ENCODE measurements at places on chromosomes 7 and 10. TPM values are rescaled to one million over a fixed set of nuclear protein-coding genes. Genes with fewer than 3 reads are reported as not detected.

The MMS19 gene
- total RNA-seq, result 80.6 TPM

The DUS4L gene
- 11.4 TPM for total RNA-seq

The DOCK4 gene
- total RNA-seq, result 28.8 TPM

The MGAM2 gene
- 1.2 TPM for total RNA-seq

The AMPH gene
- total RNA-seq, result 1.9 TPM

The ADAM22 gene
- total RNA-seq, result 15.8 TPM

DNA sequence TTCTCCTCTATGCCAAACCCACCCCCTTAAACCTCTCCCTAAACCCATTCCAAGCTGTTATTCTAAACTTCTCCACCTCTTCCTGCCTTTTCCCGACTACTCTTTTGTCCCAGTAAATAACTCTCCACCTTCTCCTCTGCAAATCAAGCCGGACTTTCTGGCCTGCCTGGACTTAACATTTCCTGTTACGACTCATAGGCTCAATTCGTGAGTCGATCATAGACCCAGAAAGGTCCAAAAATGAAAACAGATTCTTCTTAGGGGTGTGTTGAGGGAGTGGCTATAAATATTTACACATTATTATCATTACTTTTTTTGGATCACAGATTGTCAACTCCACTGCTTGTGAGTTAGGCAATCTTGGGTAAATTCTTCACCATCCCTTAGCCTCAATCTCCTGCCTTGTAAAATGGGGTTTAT lies 59.0 kb upstream of the HABP2 start:
- H3K4me1 ChIP-seq, result peaks cover 14% of the 10 kb centered on the region
- H3K36me3 ChIP-seq, result no peaks in the 10 kb centered on the region
- H3K27ac ChIP-seq, result no peak overlapping the region
- H3K4me3 ChIP-seq, result no peak overlapping the region

DNA sequence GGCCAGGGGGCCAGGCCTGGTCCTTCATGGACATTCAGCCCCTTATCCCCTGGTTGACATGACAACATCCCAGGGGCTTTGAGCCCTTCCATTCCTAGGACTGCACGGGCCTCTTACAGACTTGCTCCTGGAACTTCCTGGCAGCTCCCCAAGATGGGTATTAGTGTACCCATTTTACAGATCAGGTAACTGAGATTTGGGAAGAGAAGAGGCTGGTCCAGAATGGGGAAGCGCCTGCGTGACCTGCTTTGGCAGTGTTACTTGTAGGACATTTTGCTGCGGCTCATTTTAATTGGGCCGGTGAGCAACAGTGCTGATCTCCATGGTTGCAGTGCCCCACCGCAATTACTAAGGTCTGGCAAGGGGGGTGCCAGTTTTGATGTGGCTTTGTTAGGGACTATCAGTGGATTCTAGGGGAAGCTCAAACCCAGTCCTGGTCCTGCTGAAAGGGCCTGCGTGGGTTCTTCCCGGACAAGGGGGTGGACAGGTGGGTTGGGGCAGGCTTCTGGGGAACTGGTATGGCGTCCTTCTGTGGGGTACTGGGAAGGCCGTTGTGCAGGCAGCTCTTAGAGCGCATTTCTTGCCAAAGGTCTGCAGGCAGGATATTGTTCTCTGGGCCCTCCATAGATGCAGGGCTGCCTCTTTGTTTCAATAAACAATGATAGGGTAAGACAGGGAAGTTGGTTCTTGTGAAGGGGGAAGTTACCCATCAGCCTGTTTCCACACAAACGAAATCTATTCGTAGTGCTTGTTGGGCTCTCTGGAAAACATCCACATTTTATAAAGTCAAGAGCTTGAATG lies 137.6 kb downstream of the RGS10 start:
- H3K27me3 ChIP-seq, result no peaks in the 10 kb centered on the region
- H3K27ac ChIP-seq, result peak overlapping the region; percentile 79
- no peak overlapping the region for H3K4me3 ChIP-seq
- DNase-seq, result no peak

GRCh38 chr7:141074162-141074991 lies 513 bp downstream of the TMEM178B start:
- H3K27ac ChIP-seq, result peak overlapping the region; percentile 23
- DNase-seq, result peak; percentile 29
- H3K36me3 ChIP-seq, result no peaks in the 10 kb centered on the region
- H3K4me1 ChIP-seq, result peaks cover 11% of the 10 kb centered on the region
- H3K27me3 ChIP-seq, result peaks cover 38% of the 10 kb centered on the region

DNA sequence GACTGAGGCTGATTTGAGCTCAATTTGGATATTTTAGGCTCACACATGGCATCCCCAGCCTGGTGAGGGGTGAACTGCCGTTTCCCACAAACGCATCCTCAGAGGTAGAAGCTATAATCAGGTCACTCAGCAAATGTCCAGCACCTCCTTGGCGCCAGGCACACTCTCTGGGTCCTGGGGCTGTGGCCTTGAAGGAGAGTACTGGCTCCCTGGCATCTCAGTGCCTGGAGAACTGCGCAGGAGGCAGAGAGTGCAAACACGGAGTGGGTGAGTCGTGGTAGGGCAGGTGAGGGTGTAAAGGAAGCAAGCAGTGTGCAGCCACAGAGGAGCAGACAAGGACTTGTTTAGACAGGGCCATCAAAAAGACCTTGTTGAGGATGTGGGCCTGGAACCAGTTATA lies 224.0 kb upstream of the ZNF32 start:
- H3K4me3 ChIP-seq, result no peak overlapping the region
- no peaks in the 10 kb centered on the region for H3K36me3 ChIP-seq
- H3K27ac ChIP-seq, result no peak overlapping the region
- DNase-seq, result no peak
- no peaks in the 10 kb centered on the region for H3K4me1 ChIP-seq

- H3K27ac ChIP-seq, result no peak overlapping the region
- H3K27me3 ChIP-seq, result no peaks in the 10 kb centered on the region
- no peak for DNase-seq
- H3K4me3 ChIP-seq, result no peak overlapping the region
- no peaks in the 10 kb centered on the region for H3K36me3 ChIP-seq
These were observed 159.8 kb downstream of the MAGI2 start for GRCh38 chr7:79293655-79294142.

DNA sequence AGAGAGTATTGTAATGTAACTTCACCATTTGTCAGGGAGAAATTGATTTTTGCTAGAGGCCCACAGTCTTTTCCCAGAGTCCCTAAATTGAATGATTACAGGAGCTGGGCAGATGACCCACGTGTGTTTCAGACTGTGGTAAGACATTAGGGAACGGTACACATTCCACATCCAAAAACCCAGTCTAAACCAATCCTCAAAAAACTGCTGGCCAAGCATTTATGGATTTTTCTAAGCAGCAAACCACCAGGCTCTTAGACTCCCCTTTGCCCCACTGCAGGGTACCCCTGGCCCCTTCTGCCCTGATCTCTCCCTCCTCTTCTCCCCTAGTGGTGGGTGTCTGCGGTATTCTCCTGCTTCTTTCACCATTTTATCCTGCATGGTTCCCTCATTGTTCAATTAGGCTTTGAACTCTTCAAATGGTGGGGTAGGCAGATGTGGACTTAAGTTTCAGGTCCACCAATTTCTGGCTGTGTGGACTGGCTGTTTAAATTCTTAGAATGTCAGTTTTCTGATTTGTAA lies 135.5 kb upstream of the SORCS3 start:
- no peak overlapping the region for H3K4me3 ChIP-seq
- H3K36me3 ChIP-seq, result no peaks in the 10 kb centered on the region
- no peak overlapping the region for H3K27ac ChIP-seq
- H3K4me1 ChIP-seq, result no peaks in the 10 kb centered on the region
- peaks cover 12% of the 10 kb centered on the region for H3K27me3 ChIP-seq

DNA sequence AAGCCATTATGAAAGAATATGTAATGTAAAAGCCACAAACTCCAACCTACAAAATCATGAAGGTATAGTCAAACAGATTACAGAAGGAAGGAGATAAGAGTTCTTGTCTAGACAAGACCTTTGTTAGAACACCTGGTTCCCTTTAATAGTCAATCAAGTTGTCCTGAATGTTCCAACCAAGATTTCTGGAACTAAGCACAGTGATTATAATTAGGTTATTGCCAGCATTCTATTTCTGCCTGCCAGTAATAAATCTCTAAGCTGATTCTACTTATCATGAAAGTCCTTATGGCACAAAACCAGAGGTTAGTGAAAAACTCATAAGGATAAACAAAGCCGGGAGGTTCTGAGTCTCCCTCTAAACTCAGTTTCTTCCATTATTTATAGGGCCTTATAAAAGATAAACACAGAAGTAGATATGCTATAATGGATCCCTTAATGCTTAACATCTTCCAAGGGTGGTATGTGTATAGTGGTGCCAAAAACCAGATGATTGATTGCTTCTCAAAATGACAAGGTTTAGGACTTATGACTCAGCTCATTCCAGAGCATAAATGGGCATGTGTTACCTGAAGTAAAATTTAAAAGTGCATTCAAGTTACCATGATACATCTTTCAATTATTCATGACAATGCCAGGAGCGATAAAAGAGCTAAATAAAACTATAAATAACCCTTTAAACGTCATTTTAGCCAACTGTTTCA lies 237.2 kb downstream of the CSTF2T start:
- H3K27ac ChIP-seq, result no peak overlapping the region
- H3K4me3 ChIP-seq, result no peak overlapping the region
- no peak for DNase-seq
- H3K36me3 ChIP-seq, result no peaks in the 10 kb centered on the region
- no peaks in the 10 kb centered on the region for H3K4me1 ChIP-seq

DNA sequence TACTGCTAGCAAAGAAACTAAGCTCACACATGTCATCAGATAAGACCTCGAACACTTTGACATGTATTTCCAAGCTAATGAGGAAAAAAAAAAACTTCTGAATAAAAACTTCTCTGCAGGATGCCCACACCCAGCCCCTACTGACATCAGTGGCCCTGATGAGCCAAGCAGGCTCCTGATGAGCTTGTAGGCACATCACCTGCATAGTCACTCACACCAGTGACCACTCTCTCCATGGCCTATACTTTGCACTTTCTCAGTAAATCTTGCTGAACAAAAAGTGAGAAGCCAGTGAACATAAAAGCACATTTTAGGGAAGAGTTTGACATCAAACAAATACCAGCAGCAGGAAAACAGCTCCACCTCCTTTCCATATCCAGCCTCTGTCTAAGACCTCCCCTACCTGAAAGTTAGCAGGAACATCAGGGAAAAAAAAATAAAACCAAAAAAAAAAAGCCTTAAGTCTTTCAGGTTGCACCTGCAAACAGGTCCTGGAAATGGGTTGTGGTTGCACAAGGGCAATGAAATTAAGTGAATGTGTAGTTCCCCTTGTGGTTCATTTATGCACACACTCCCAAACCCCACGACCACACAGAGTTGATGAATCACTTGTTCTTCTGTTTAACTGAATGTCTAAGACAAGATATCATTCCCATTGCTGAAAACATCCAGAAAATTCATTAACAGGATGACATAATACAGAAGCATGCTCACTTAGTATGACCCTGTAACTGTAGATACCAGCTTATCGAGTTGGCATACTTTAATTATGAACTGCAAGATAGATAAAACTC lies 205.2 kb upstream of the PDE1C start:
- H3K4me3 ChIP-seq, result no peak overlapping the region
- no peaks in the 10 kb centered on the region for H3K4me1 ChIP-seq
- H3K27ac ChIP-seq, result no peak overlapping the region
- peaks cover 12% of the 10 kb centered on the region for H3K27me3 ChIP-seq
- no peaks in the 10 kb centered on the region for H3K36me3 ChIP-seq

DNA sequence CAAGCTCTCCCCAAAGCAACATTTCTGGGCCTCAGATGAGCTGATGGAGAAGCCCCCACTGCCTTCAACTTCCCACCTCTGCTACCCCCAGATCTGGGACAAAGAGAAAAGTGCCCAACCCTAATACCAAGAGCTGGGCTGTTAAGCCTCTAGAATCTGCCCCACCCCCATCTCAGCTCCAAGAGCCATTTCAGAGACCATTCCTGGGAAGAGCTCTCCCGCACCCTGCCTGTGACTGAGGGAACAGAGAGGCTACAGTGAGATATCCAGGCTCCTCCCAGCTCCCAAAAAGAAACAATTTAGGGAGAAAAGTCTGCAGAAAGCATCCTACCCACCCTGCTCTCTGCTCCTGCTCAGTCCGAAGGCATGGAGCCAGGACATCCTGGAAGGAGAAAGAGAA lies 2.5 kb upstream of the KCNH2 start:
- DNase-seq, result no peak
- H3K4me1 ChIP-seq, result peaks cover 10% of the 10 kb centered on the region
- no peak overlapping the region for H3K27ac ChIP-seq
- no peak overlapping the region for H3K4me3 ChIP-seq
- peaks cover 62% of the 10 kb centered on the region for H3K27me3 ChIP-seq

All from progenitor cell of endocrine pancreas (in vitro differentiated cells).